ENCODE measurements at places on chromosomes 16 and 17.

DNA sequence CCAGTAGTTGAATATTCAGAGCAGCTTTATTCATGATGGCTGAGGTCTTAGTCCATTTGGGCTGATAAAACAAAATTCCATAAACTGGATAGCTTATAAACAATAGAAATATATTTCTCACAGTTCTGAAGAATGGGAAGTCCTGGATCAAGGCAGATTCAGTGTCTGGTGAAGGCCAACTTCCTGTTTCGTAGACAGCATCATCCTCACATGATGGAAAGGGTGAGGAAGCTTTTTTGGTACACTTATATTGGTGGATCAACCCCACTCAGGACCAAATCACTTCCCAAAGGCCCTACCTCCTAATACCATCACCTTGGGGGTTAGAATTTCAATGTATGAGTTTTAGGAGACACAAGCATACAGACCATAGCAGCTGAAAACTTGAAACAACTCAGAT is 224.2 kb downstream of the CYB561 start:
- DNase-seq: no peak

DNA sequence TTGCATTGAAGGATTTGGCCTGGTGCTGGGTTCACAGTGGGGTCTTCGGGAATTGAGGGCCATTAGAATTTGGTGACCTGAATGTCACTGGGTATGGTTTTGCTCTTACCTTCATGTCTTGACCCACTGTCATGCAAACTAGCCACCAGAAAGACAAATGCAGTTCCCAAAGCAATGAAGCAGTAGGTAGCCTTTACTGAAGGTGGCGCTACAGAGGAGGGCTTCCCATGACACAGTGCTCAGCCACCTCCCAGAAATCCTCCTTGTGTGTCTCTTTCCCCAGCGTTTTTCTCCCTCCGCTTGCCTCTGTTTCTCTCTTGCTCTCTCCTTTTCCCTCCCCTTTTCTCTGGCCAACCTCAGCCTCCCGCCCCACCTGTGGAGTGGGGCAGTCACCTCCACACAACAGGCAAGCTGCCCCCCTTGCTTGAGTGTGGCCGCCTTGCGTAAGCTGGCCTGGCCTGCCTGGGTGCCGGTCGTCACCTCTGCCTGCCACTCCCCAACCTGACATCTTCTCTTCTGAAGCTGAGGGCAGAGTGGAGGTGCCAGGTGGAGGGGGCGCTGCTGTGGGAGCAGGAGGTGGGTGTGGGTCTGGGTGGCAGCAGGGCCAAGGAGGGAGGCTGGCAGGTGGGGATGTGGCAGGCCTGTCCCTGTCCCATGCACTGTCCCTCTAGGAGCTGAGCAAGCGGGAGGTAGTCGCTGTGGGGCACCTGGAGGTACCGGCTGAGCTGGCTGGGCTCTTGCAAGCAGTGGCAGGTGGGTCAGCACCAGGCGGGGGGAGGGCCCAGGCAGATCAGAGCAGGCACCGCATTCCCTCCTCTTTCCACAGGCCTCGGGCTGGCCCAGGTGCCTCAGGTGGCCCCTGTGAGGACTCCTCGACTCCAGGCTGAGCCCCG is 34.7 kb downstream of the MYO15A start:
- DNase-seq: no peak

DNA sequence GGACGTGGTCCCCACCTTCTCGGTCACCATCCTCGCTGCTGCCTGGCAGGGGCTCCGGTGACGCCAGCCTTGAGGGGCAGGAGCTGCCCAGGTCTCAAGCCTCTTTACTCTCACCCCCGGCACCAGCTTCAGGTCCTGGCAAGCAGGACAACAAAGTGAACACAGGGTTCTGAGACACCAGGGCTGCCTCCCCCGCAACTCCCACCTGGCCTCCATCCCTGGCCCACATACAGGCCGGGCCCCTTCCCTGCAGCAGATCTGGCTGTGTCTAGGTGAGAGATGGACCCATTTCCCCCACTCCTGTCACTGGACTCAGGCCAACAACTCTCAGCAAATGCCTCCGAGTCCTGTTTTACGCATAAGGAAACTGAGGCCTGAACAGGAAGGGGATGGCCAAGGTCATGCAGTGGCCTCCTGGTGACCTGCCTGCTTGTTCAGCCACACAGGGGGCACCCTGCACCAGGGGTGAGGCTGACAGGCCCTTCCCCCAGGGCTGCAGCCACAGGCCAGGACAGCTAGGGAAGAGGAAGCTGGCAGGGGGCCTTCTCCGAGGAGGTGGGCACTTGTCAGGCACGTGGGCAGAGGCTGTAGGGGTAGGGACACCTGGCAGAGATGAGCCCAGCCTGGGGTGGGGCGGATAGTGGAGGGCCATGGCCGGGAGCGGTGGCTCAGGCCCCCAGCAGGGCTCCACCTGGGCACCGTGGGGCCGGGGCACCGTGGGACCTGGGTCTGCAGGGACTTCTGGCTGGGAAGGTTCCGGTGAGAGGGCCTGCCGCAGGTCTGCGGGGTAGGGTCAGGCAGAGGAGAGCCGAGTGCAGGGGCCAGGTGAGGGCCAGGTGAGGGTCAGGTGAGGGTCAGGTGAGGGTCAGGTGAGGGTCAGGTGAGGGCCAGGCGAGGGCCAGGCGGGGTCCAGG is 46.7 kb upstream of the PVALEF start:
- DNase-seq: no peak

GRCh38 chr17:82629748-82630147 is 18.5 kb downstream of the WDR45B start:
- no peak for DNase-seq

DNA sequence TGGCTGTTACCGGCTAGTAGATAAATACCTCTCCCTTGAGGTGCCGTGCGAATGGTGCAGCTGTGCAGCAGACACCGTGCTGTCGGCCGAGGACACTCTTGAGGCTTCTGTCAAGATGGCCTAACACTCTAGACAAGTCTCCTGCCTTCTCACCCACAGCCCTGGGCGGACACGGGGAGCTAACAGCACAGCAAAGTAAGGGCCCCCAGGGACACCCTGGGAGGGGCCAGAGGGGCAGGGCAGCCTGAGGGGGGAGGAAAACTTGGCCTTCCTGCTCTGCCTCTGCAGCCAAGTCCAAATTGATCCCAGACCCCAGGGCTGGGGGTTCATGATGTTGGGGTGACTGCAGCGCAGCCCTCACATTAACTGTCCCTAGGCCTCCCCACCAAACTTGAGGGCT is 210.2 kb downstream of the RPTOR start:
- DNase-seq: no peak

- DNase-seq: no peak
Measured at GRCh38 chr16:21685034-21685455, 21.3 kb downstream of the OTOA start.

- no peak for DNase-seq
Measured at GRCh38 chr17:27529230-27529796, 73.1 kb downstream of the KSR1 start.

DNA sequence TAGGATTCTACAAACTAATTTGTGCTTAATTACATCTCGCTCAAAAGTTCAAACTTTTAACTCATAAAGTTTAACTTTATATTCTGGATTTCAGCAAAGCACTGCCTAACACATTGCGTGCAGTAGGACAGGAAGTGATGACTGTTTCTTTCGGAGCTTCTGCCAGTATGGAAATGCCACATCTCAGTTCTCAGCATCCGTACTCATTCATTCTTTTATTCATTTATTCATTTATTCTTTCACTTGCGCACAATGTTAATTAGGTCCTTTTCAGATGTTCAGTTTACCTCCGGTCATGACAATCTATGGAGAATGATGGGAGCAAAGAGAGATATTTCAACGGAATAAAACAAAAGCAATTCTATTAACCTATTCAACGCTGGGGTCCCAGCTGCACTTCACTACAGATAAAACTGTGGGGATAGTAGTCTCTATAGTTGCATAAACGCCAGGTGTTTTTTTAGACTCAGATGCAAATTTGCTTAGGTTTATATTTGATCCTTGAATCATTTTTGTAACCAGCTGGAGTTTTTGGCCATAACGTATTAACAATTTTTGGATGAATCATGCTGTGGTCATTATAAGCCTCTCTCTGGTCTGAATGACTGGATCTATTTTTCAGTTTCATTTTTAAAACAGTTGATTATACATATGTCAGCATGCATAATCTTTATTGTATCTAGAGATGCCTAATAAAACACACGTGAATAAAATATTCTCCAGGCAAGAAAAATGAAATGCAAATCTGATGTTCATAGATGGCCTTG is 143.9 kb downstream of the KCNJ2 start:
- DNase-seq: no peak

DNA sequence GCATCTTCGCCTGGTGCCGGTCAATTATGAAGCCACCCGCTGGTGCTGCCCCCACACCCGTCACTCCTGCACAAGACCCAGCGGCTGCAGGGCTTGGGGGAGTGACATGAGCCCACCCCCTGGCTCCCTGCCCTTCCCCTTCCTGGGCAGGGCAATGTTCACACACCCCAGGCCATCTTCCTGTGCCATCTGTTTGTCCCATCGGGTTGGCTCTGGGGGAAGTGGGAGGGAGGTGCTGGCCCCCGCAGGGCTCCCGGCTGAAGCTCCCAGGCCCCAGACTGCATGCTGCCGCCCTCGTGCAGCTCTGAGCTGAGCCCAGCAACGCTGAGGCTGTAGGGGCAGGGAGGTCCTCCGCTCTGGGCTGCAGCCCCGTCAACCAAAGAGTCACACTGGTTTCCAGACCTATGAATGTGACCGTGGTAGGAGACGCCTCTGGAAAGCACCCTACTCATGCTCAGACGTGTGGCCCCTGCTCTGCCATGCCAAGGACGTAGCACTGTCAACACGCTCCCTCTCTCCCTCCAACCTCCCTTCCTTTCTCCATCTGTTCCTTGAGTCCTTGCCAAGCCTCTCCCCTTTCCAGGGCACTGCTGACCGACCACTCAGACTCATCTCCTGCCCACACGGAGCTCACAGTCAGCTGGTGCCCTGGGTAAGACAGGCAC is 140.4 kb downstream of the ENGASE start:
- no peak for DNase-seq

- DNase-seq: no peak
Measured at GRCh38 chr16:7548796-7549318, 216.2 kb downstream of the RBFOX1 start.

DNA sequence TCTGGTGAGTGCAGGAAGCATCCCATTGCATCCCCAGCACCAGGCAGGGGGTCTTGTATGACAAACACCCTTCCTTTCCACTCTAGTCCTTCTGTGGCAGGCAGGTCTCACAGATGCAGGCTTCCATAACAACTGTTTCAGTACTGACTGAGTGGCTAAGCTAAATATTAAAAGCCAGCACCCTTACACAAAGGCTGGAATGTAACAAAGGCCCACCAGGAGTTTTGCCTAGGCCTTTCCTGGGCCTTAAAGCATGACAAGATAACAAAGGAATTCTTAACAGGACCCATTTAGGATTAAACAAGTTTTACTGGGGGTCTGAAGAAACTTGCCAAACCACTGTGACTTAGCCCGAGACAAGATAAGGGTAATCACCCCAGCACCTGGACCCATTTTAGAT is 228.9 kb upstream of the RPL38 start:
- DNase-seq: no peak

DNA sequence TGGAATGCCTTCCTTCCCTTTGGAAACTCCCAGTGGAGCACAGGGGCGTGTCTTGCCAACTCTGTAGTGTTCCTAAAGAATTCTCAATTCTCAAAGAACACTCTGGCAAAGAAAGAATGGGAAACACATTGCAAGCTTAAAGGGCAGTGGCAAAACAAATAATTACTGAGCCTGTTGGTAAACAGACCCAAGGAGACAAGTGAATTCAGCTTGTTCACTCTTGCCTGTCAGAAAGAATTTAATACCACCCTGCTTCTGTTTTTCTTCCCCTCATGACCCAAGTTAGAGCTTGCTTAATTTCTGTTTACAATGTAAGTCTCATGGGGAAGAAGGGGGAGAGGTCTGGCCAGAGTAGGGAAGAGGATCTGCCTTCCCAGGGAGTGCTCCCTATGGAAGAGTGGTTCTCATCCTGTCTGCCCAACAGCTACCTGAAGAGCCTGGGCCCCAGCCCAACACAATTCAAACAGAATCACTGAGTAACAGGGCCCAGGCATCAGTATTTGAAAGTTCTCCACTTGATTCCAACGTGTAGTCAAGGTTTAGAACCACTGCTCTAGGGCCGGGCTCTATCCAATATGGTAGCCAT is 386.0 kb downstream of the SLC39A11 start:
- no peak for DNase-seq

DNA sequence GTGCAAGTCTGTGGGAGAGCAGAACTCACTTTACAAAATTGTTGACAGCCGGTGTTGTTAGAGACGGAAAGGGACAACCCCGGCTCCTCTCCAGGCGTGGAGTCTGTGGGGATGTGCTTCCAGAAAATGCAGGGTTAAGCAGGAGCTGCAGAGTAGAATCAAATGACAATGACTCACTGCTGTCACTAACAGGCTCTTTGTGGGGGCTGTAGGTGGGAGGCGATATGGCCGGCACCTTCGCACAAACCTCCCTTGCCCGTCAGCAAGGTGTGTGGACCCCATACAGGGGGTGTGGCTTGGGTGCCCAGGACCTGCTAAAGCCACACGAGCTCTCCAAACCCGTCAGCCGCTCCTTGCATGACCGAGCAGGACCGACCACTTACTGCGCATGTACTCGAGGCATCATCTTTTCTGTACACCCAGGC is 5.8 kb downstream of the PDK2 start:
- DNase-seq: no peak

GRCh38 chr17:79829004-79829403 is 10.2 kb downstream of the CBX4 start:
- no peak for DNase-seq

- DNase-seq: peak; percentile 79
Measured at GRCh38 chr16:28326881-28327610, 34.7 kb downstream of the SBK1 start.

DNA sequence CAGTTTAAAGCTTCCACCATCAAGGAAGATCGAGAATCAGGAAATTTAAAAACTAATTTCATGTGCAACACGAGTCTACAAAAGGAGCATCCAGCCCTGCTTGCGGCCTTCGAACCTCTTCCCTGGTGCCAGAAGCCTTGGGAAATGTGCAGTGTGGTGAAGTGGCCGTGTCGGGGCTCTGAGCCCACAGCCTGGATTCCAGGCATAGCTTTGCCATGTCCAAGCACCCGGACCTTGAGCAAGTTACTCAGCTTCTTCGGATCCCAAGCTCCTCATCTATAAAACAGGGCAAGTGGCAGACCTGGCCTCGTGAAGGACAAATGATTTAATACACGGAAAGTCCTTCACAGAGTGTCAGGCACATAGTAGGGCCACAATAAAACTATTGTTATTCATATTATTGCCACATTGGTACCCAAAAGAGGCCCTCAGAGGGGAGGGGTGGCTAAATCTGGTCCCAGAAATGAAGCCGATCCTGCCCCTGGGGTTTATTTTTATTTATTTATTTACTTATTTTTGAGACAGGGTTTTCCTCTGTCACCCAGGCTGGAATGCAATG is 34.8 kb downstream of the COTL1 start:
- no peak for DNase-seq

DNA sequence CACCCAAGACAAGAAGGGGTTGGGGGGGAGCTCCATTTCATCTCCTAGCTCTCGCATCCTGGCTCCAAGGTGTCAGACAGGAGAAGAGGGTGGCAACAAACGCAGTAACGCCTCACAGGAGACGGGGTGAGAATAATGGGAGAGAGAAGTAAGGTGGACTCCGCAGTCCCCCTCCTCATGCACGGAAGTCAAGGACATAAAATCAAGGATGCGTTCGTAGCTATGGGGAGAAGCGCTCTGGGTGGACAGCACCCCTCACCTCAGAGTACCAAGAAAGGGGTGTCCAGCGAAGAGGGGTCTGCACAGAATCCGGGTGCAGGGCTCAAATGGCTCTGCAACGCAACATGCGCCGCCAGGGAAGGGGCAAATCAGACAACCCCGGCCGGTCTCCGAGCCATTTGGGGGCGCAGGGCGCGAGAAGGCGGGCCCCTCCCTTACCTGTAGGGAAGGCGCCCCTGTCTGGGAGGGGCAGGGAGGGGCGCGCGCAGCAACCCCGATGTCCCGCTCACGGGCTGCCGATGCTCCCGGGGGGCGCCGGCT is 555 bp downstream of the HDAC5 start:
- peak; percentile 50 for DNase-seq

All from activated T-cell treated with anti-CD3 and anti-CD28 coated beads, Interleukin-2, amount 50 U/mL, for 48 hours (primary cell).